ENCODE measurements at places on chromosomes 2 and 18. TPM values are rescaled to one million over a fixed set of nuclear protein-coding genes. Genes with fewer than 3 reads are reported as not detected.

DNA sequence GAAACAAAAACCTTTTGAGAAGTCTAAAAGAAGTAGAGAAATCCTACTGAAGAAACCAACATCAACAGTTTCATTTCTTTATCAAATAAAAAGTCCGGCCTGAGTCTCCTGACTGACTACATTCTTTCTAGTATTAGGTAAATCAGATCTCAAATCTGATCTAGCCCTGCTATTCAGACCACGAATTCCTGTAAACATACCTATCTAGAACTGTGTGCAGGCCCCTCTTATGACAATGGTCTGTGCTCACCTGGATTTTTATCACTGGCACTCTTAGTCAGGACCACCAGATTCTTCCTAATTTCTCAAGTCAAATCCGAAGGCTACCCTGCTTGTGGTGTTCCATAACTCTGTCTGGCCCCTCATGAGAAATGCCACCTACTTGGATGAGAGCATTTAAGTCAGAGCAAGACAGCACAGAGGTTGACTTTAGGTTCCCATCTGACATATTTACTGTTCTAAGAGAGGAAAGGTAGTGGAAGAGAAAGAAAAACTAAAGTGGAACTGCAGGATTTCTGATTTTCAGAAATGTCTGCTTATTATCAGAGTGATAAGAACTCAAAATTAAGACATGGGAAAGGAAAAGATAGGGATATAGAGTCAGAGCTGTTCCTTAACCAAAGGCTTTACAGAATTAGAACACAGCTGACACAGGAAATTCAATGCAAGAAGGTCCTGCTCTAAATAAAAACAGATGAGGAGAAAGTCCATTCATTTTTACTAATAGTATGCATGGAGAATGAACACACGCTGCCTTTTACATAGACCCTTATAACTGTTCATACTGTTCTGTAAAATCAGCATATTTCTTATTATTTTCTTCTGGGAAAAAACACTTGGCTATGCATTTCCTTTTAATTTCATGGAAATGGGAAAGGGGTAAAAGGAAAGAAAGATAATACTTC lies 56.5 kb downstream of the SLC8A1 start:
- DNase-seq, result no peak

GRCh38 chr2:119696005-119696404 lies 17.0 kb downstream of the TMEM177 start:
- no peak for DNase-seq

GRCh38 chr2:23401427-23402204 lies 16.6 kb downstream of the KLHL29 start:
- no peak for DNase-seq

The MREG gene
- total RNA-seq, result 22.1 TPM

The STPG4 gene
- total RNA-seq, result not detected

The MSTN gene
- total RNA-seq, result 0.14 TPM

Measured in epithelial cell of proximal tubule (primary cell).